ENCODE measurements at places on chromosomes 2 and 18. TPM values are rescaled to one million over a fixed set of nuclear protein-coding genes. Genes with fewer than 3 reads are reported as not detected.

- DNase-seq = no peak
Observed at GRCh38 chr2:191899410-191899809, 52.5 kb upstream of the CAVIN2 start.

DNA sequence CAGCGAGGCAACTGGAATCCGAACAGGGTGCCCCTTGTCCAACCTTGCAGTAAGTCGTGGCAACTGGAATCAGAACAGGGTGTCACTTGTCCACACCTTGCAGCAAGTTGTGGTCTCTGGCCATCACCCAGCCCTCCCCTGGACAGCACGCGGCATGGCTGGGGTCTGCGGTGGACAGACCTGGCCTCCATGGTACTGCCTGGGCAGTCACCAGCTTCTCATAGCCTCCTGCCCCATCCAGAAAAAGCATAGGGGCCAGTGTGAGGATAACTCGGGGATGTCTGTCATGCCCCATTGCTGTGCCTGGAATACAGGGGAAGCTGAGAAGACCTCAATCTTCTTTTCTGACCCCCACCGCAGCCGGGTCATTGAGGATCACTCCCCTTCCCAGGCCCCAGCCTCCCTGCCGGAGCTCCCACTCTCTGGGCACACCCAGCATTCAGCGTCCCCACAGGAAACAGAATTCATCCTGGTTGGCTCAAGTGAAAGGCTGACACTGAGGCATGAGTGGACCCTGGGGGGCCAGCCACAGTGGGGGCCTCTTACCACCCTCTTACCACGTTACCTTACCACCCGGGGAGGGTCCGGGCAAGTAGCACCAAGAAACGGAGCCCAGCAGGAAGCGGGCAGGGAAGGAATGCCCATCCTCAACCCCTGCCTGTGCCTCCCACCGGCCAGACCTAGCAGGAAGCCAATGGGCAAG lies 68.0 kb upstream of the RAB6C start:
- DNase-seq = peak; percentile 24

- DNase-seq = no peak
Observed at GRCh38 chr2:20624156-20624883, 26.6 kb downstream of the HS1BP3 start.

GRCh38 chr2:8661736-8662135 lies 20.1 kb upstream of the ID2 start:
- DNase-seq = no peak

GRCh38 chr2:9774266-9774665 lies 69.0 kb upstream of the TAF1B start:
- DNase-seq = no peak

- DNase-seq = no peak
Observed at GRCh38 chr2:67579806-67580205, 182.7 kb downstream of the ETAA1 start.

GRCh38 chr2:219643788-219644398 lies 16.5 kb downstream of the SLC4A3 start:
- no peak for DNase-seq

DNA sequence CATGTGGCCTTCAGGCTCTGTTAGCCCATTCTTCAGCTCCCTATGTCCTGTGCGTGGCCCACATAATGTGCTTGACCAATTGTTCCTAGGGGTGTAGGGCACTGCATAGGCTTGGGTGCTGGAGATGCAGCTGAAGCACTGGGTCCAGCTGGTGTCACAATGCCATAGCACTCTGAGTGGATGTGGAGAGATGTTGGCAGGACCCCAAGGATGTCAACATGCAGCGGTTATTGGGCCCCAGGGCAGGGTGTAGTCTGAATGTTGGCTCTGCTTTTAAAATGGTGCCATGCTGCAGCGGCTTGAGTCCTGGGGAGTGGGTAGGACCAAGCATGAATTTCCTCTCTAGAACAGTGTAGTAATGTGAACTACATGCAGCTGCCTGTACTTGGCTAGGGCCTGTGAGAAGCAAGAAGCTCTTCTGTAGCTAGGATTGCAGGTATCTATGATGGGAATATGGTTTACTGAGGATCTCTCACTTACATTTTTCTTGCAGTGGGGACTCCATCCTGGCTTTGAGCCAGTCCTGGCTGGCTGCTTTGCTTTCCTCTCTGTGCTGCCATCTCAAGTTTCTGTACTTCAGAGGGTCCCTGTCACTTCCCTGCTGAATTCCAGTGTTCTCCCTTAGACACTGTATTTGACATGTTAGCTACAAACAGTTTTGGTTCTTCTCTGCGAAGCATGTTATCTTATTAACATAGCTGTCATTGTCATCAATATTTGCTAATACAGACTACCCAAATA lies 148.4 kb downstream of the CSRNP3 start:
- no peak for DNase-seq

GRCh38 chr2:171081649-171082111 lies 79.0 kb downstream of the TLK1 start:
- DNase-seq = no peak

GRCh38 chr2:197996583-197996982 lies 192.2 kb downstream of the PLCL1 start:
- no peak for DNase-seq

- DNase-seq = no peak
Observed at GRCh38 chr2:197433780-197434438, 919 bp downstream of the SF3B1 start.

GRCh38 chr2:125745514-125745913 lies 910.4 kb upstream of the GYPC start:
- peak; percentile 29 for DNase-seq

The STAT4 gene
- total RNA-seq = 1.5 TPM

The DPP10 gene
- total RNA-seq = 15.6 TPM

The GREB1L gene
- total RNA-seq = not detected

The RBBP8 gene
- 43.2 TPM for total RNA-seq

The CELF4 gene
- total RNA-seq = 3.7 TPM

The GREB1 gene
- total RNA-seq = 16.9 TPM

The FMNL2 gene
- total RNA-seq = 32.7 TPM

The CAPN13 gene
- total RNA-seq = 2.3 TPM

The PASK gene
- total RNA-seq = 20.4 TPM

The GPR155 gene
- 0.26 TPM for total RNA-seq

The TCF23 gene
- not detected for total RNA-seq
